ENCODE measurements at places on chromosomes 2 and 18.
A peak's percentile ranks its signal among the peaks of the same experiment; 100 is the strongest.

GRCh38 chr18:55900380-55900779 is 312.4 kb upstream of the TCF4 start:
- no peak for DNase-seq

- DNase-seq = no peak
These were observed 9.7 kb upstream of the ATL2 start for GRCh38 chr2:38386821-38387220.

DNA sequence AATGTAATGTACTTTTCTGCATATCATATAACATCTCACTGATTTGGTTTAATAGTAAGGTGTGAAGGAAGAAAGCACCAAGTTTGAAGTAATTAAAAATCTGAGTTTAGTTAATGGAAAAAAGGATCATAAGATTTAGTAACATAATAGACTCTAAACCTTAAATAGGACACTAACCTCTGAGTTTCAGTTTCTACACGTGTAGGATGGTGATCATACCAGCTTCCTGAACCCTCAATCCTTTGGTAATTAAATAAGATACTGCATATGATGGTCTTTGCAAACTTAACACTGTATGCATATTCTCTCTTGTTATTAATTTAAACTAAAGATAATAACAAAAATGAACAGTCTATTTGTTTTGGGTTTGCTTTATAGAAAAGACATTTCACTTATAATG is 216.8 kb downstream of the NUP35 start:
- no peak for DNase-seq

- no peak for DNase-seq
These were observed 164.3 kb upstream of the SIX2 start for GRCh38 chr2:45173513-45173912.

GRCh38 chr2:238202326-238203093 is 985 bp downstream of the ILKAP start:
- peak; percentile 12 for DNase-seq

DNA sequence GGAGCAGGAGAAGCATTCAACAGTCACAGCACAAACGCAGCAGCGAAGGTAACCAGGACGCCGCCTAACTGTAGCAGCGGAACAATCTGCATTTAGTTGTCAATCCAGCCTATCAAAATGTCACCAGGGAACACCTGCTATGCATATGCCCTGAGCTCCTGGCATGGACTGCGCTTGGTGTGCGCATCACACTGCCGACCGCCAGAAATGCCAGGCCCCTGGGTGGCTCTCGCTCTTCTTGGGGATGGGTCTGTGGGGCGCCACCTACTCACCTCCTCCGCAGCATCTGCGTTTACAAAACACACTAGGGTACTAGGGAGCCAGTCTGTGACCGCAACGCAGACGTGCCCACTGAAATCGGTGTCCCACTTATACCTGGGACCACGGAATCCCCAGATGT is 31.7 kb downstream of the ZNF516 start:
- no peak for DNase-seq

DNA sequence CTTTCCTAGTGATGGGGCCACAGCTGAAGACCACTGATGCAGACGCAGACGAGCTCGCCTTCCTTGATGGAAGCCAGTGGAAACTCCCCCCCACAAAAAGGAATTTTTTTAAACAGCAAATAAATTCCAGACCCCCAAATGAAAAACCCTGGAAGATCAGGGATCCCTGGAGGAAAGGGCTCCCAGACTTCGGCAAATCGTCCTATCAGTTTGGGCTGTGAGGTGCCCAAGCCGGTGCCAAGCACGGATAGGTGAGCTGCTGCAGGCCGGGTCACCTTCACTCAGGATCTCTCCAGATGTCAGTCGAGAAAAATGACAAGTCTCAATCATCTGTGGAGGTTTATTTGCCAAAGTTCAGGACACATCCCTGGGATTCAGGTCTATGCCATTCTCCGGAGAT is 42.0 kb downstream of the RTP5 start:
- no peak for DNase-seq

- no peak for DNase-seq
These were observed 42.5 kb downstream of the TEX44 start for GRCh38 chr2:231634951-231635875.

DNA sequence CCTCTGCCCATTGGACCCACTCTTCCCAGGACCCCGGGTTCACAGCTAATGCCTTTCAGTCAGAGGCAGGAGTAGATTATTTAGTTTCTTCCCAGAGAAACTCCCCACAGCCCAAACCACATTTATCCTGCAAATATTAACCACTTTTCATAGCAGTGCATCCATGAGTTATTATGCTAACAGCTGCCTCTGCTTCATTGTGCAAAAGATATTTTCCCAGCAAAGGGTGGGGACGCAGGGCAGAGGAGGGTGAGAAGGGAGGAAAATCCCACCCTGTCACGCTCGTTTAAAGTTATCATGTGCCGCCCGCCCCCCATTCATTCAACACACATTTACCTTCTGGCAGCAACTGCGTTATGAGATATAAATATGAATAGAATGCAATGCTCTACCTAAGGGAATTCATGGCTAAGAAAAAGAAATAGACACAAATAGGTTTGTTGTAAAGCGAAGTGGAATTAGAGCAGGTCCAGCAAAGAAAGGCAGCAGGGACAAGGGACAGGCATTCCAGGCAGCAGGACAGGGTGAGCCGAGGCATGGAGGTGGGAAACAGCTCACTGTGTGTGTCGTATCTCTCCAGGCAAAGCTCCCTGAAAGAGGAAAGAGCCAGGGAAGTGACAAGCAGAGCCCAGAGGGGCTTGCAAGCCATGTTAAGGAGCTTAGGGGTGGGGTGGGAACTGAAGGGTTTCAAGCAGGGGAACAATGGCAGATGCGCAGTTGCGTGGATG is 46.3 kb upstream of the LTBP1 start:
- DNase-seq = no peak

- no peak for DNase-seq
These were observed 462.1 kb downstream of the TDRD15 start for GRCh38 chr2:21585881-21586280.

DNA sequence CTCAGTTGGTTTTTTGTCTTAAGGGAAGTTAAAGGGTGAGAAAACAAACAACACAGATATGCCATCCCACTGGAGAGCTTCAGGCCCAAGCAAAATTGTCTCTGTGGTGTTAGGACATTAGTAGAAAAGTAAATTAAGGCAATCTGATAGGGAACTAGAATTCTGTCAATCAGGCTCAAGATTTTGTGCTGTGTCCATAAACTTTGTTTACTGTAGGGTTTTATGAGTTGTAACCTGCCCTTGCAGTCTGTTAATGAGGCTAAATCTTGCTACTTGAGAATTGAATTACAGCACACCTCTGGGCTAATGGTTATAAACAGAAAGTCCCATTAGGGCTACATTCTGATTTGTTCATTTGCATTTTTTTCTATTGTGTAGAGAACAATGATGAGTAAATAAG is 78.0 kb upstream of the OTX1 start:
- DNase-seq = no peak

- peak; percentile 88 for DNase-seq
These were observed 77.9 kb downstream of the LIMS1 start for GRCh38 chr2:108612153-108612513.

DNA sequence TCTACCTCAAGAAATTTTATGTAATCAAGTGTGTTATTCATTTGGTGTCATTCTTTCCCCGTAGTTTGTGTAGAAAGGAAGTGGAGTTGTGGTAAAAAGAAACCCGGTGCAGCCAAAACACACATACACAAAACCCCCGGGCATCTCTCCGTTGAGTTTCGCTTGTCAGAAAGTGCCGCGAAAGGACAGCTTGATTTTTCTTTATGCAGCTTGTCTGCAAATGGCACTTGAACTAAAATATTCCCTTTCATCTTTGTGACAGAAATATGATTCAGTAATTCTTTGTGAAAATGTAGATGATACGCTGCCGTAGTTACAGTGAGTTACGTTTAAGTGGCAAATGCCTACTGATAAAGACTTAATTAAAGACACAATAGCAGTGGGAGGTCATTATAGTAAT is 268.8 kb upstream of the SPRED2 start:
- DNase-seq = no peak

DNA sequence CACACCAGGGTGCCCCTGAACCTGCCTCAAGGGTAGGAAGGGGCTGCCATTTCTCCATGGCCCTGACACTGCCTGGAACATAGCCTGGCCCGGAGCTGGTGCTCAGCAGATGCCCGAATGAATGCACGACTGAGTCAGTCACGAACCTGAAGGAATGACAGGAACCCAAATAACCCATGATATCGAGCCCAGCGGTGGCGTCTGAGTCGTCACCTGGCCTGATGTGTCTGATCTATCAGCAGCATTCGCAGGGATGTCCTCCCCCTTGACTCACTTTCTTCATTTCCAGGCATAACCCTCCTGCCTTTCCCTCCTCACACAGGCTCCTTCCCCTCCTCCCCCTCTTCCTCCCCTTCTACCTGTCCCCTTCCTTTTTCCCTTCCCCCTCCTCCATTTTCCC is 52.1 kb upstream of the SMAD7 start:
- no peak for DNase-seq

- DNase-seq = no peak
These were observed 22.2 kb upstream of the NT5C1B start for GRCh38 chr2:18611604-18612003.

DNA sequence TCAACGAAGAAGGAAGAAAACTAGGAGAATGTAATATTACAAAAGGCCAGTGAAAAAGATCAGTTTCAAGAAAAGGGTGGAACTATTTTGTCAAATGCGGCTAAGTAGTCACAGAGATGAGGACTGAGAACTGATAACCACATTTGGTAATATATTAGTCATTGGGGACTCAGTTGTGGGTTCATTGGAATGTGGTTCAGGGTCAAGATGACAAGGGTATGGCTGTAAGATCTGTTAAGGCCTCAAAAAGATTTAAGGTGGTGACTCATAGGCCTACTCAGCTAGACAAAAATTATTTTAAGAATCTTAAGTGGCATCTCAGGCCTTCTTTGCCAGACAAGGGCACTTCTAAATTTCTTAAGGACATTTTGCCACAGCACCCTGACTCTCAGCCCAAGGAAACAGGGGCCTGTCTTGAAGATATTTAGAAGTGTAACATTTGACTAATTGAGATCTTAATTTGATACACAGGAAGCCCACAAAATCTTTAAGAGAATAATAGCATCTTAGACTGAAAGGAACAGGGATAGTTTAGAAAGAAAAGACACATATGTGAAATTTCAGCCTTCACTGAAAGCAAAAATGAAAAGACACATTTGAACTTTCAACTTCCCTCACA is 81.3 kb downstream of the STRADB start:
- peak; percentile 90 for DNase-seq

DNA sequence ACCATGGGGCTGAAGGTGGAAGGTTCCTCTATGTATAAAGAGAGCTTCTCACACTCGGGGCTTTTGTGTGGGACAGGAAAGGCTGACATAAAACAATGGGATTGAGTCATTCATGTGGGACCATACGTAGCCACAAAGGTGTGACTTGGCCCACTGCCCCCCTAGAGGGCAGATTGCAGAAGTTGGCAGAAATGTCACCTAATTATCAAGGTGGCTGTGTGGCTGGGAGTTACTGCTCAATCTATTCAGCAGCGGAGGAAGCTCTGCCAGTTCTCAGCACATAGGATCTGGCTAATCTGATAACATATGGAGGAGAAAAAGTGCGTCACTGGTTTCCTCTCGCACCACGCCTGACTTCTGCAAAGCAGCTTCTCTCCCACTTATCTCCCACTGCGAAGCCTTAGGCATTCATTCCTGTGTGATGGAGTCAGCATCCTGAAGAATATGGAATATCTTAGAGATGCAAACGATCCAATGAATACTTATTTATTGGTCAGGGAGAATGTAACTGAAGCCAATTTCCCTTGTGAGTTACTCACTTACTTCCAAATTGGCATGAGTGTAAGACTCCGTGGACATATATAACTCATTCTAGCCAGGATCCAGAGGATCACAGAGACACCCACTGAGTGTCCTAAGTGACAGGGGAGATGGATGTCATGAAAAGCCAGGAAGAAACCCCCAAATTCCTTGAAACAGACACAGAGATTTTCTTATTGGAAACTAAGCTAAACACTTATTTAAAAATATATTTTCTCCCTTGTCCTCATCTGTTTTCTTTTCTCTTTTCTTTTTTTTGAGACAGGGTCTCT is 344.8 kb downstream of the TGIF1 start:
- DNase-seq = no peak

DNA sequence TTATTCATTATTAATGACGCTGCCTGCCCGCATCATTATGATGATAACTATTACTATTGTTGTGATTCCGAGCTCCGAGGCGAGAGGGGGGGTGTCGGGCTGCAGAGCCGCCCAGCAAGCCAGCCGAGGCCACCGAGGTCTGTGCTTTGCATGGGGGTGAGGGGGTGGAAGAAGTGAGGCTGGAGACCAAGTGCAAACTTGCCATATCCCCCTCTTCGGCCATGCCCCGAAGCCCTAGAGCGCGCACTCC is 3.6 kb downstream of the BCL11A start:
- no peak for DNase-seq

- DNase-seq = no peak
These were observed 6.3 kb upstream of the NEU4 start for GRCh38 chr2:241802421-241803318.

DNA sequence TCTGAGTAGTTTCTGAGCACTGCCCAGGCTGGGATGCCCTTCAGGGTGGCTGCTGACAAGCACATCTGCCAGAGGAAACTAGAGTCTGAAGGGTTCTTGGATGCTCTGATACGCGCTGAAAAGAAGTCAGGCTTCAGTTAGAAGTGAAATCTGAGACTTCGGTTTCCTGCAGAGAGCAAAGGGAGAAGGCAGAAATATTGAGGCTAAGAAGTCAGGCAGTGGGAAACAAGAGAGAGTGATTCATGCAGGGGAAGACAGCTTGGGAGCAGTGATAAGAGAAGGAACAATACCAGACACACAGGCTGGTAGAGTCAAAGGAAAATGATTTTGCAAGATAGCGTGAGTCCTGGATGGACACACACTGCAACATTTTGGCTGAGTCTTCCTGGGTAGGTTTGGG is 51.0 kb upstream of the BOD1L2 start:
- DNase-seq = no peak

DNA sequence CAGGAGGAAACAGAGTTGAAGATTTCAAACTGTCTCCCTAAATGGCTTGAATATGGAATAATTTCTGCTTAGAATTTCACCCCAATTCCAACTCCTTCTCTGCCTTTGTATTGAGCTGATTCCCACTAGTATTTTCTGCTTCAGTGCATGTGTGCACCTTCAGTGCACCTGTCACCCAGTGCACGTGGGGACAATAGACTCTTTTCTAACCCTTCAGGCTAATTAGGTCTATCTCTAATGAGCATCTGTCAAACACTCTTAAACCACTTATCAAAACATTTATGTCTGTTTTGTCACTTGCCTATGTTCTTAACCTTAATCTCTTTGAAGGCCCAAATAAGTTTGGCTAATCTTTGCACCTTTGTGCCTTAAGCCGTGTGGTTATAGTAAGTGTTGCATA is 232.0 kb upstream of the NETO1 start:
- no peak for DNase-seq

Measured in activated CD4-positive, alpha-beta T cell treated with anti-CD3 and anti-CD28 coated beads, Interleukin-2, amount 50 U/mL, for 16 hours (primary cell).